ENCODE measurements at places on chromosomes 6 and 20.

DNA sequence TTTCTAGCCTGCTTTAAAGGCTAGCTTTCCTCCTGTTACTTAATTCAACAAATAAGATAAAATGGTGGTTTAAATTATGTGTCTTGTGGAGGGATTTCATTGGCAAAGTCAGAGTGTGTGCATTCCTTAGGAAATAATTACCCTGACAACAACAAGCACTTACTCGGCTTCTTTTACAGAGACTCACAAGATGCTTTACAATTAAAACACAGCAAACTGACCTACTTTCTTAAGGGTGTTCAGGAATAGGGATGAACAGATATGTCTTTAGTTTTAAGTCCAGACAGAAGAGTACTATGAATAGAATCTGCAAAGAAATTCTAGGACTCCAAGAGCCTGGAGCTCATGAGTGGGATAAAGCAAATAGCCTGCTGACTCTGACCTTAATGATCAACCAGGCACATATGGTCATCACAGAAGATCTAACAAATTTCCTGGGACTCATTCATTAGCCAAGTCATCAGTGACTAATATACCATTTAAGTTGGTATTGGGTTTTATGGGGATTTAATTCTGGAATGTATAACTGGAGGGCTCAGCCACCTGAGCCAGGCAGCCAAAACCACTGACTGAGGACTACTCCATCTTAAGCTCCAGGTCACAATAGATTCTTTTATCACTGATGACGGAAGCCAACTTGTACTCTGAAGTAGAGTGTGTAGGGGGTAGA lies 161.8 kb upstream of the RIMS1 start:
- DNase-seq = no peak

- no peak for DNase-seq
Measured at GRCh38 chr6:42123379-42124103, 18.9 kb downstream of the C6orf132 start.

DNA sequence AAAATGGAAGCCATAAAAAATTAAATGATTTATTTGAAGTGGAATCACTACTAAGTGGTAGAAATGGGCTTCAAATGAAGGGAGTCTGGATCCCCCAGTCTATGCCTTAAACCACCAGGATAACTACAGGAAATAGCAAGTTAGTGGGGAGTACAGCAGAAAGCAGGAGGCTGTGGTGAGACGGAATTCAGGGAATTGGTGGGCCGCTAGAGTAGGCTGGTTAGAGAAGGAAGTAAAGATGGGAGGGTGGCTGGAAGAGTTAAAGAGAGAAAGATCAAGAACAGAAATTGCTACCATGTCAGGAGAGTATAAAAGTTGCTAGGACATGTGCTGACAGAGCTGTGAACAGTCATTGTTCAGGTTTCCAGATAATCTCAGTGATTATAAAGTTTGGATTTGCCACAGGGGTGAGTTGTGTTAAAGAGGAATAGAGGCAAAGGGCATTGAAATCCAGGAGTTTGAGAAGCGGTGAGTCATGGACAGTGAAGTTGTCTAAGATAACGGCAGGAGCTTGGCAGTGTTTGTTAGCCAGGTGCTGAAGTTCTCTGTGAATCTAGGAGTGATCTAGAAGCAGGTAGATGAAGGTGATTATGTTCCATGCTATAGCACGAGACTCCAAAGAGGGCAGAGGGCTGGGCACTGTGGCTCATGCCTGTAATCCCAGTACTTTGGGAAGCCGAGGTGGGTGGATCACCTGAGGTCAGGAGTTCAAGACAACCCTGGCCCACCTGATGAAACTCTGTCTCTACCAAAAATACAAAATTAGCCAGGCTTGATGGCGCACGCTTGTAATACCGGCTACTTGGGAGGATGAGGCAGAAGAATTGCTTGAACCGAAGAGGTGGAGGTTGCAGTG lies 13.7 kb upstream of the HINT3 start:
- no peak for DNase-seq

DNA sequence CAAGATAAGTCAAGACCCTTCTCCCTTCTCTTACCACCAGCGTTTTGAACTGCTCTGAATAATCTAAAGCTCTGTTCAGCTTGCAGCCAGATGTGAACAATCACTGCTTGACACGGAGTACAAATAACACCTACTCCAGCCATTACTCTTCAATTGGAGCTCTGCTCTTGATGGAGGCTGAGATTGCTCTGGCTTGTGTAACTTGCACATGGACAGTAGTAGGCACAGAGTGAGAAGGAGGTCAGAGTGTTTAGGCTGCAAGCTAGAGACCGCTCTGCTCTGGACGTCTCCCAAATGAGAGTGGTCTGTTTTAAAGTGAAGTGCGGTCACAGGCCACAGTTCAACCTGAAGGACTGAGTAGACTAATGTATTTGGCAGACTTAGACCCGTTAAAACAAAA lies 158.3 kb downstream of the HDGFL1 start:
- no peak for DNase-seq

DNA sequence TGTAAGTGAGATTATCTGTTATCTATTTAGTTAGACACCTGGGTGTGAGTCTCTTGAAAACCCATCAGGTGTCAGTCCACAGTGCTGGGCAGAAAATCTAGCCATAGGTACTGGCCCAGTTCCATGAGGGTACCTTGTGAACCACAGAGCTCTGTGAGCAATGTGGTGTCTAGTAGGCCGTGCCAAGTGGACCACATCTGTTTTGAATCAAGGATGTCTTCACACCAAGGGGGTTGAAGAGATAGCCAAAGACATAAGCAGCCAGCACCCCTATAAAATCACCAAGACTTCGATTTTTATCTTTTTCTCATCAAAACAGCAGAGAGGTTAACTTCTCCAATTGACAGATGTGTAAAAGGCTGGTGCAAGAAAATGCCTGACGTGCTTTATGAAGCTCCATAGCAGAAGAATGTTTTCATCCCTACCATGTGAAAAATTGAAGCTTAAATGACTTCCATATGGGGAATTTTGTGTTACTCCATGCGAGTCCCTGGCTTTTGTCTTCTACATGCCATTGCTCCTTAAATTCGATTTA lies 368.7 kb downstream of the HAO1 start:
- no peak for DNase-seq

DNA sequence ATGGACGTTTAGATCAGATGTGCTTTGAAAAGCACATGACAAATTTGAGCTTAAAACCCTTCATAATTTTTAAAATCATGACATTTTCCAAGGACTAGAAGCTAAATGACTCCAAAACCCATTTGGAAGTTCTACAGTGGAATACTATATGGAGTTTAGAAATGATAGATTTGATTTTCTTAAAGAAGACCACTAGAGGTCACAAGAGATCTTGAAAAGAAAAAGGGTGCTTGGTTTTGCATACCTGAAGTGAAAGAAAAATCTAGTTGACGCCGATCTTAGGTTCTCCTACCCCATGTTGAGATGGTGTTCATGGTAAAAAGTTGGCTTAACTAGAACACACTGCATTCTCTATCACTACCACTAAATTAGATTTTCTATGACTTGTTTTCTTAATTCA lies 31.5 kb downstream of the CFAP61 start:
- no peak for DNase-seq

DNA sequence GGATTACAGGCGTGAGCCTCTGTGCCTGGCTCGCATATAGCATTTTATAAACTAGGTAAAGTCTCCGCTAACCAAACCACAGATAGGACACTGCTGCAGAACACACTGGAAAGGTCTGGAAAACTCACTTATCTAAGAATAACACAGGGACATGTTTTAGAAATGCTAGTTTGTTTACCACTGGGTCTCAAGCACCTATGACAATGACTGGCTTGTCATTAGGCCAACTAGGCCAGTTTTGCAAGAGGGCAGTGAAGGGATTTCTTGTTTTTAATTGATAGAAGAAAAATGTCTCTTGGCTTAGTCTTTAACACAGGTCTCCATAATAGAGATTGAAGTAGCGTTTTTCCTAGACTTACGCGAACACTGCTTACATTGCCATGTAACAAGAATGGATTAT lies 201.4 kb downstream of the TMEM242 start:
- no peak for DNase-seq

GRCh38 chr6:104050455-104050854 lies 809.3 kb downstream of the HACE1 start:
- no peak for DNase-seq

DNA sequence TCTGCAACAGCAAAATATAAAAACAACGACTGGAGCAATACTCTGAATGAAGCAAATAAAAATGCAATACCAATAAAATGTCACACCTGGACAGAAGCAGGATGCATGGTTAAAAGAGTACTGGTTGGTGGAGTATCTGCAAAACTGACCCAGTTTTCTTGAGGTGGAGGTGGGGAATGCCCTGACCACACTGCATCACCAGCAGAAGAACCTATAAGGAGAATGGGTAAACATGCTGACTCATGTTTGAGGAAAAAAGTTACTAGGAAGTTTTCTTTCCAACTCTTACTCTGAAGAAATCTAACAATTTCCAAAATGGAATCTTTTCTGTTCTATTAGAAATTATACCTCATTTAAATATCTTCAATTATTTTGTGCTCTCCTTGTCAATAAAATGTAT lies 43.6 kb downstream of the REPS1 start:
- peak; percentile 7 for DNase-seq

DNA sequence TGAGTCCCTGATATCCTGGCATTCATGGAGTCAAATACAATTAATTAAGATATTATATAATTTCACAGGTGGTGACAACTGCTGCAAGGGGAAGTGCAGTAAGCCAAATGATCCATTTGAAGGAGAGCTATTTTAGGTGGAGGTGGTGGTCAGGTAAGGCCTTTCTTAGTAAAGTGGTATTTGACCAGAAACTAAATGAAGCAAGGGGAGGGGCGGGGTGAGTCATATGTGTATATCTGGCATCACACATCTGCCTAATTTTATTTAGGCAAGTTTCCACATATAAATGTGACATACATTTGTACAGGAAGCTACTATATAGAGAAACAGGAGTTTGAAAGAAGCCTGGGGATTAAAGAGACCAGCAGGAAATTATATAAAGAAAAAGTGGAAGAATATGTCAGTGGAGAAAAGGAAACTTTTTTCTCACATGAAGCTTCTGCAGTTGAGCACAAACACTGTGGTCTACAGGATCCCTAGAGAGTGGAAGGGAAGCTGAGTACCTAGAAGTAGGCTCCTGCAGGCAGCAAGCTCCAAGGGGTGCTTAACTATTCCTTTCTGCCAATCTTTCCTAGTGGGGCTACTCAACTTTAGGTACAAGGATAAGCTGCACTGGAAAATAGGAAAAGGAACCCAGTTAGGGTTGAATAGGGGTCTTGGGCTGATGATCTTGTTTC lies 99.6 kb downstream of the OGFRL1 start:
- DNase-seq = no peak

DNA sequence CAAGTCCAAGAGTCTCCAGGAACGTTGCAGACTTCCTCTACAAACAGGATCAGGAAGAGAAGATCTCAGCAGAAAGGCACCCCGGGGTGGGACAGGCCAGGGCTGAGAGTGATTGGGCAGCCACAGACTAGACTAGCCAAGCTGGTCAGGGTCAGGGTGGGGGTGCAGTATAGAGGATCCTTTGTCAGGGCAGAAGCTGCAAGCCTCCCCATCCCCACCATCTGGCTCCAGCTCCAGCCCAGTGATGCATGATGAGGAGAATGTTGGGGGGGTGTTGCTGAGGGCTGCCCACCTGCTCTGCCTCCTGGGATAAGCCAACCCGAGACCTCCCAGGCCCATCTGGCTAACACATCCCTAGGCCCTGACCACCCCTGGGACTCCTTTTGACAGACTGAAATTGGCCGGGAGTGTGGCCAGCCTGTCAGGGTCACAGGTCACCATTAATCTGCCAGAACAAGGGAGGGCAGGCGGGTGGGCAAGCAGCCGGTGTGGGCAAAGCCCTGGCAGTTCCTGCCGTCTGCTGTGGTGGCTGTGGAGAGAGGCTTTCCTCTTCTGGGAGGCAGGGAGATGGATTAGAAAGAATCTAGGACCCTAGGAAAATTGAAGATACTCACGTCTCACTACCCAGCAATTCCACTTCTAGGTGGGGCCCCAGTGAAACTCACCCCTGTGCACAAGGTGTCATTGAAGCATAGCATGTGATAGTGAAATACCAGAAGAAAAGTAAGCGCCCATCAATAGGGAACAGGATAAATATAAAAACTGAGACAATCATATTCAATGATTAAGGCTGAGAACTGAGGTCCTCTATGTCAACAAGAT lies 22.1 kb upstream of the SNTA1 start:
- no peak for DNase-seq

GRCh38 chr6:36546308-36546919 lies 865 bp downstream of the STK38 start:
- peak; percentile 40 for DNase-seq

DNA sequence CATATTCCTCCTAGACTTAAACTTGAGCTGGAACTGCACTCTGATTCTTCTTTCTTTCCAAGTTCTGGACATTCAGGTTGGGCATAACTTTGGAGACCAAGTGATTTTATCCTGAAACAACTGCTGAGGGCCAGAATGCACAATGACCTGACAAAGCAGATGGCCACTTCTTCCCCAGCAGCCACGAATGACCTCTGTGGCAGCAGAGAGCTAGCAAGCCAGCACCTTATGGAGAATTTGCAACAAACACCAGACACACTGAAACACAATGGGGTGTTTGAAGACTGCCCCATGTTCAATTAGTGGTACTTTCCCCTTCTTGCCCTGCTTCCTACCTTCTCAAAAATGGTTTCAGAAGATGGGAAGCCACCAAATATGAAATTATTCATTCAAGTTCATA lies 4.2 kb upstream of the TENT5A start:
- no peak for DNase-seq

- DNase-seq = no peak
Measured at GRCh38 chr6:42276034-42276890, 58.6 kb upstream of the MRPS10 start.

- no peak for DNase-seq
Measured at GRCh38 chr6:8904754-8905153, 469.4 kb upstream of the SLC35B3 start.

GRCh38 chr6:2028457-2029038 lies 216.9 kb downstream of the GMDS start:
- DNase-seq = no peak

DNA sequence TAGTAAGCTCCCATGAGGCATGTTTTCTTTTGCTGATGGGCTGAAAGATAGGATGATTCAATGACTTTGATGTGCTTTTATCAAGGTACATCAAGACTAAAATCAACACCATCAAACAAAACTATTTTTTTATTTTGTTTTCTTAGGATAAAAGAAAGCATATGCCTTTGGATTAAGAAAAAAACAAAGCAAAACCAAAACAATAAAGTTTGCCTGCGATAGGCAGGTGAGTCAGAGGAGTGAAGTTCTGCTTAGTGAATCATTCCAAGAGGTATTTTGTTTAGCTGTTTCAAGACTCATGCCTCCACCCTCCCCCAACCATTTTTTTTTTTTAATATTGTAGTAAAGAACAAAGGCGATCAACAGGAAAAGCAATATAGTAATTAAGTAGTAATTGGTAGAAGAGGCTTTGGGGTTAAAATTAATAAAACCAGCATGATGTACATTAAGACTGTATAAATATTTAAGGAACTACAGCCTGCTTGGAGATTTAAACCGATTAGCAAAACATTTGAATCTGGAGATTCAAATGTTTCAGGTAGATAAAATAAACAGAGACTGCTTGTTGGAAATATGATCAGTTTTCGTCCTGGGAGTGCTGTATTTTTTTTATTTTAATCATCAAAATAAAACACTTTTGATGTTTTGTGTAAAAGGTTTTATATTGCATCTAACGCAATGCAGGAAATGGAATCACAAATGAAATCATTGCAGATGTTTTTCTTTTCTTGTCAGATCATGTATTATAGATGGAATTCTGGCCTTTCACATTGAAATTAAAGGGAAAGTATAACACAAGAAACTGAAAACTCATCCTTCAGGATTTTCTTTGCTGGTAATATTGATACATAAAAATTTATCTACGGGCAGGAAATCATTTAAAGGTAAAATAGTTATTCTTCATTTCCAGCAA lies 482.3 kb upstream of the MANEA start:
- DNase-seq = no peak

GRCh38 chr6:22323848-22324247 lies 27.0 kb upstream of the PRL start:
- no peak for DNase-seq

GRCh38 chr20:51732096-51732791 lies 35.9 kb downstream of the ATP9A start:
- peak; percentile 12 for DNase-seq

Measured in stimulated activated CD4-positive, alpha-beta T cell treated with anti-CD3 and anti-CD28 coated beads, Interleukin-15, amount 100 ng/mL, for 24 hours (primary cell).